ENCODE measurements at places on chromosomes 5 and 9.

DNA sequence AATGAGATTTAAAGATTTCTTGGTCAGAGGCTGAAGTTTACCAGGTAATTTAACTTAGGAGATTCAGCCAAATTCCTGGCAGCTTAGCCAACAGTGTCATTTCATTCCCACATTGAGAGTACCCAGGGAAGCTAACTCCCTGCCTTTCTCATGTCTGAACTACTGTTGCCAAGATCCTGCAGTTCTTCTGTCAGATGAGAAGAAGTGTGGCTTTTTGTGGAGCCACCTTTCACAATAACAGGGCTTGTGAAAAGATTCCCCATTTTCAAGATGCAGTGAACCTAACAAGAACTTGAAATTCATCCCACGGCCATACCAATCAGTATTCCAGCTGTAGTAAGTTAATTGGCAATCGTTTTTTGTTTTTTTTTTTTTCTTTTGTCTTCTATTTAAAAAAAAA is 176.4 kb downstream of the XRCC4 start:
- DNase-seq: peak; percentile 47

DNA sequence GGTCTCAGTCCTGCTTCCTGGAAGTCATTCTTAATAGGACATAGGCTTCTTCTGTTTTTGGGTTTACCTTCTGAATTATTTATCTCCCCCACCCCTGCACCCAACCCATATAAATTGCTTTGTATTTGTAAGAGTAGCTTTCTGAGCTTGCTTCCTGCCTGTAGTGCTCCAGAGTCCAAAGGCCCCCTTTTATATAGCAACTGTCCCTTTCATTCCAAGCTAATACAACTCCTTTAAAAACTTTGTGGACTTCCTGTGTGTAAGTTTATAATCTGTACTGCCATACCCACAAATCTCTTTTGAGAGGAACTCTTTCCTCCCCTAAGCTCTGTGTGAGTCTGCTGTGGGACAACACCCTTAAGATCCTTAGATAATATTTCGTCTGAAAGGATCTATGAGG is 7.8 kb downstream of the JAK2 start:
- DNase-seq: no peak

DNA sequence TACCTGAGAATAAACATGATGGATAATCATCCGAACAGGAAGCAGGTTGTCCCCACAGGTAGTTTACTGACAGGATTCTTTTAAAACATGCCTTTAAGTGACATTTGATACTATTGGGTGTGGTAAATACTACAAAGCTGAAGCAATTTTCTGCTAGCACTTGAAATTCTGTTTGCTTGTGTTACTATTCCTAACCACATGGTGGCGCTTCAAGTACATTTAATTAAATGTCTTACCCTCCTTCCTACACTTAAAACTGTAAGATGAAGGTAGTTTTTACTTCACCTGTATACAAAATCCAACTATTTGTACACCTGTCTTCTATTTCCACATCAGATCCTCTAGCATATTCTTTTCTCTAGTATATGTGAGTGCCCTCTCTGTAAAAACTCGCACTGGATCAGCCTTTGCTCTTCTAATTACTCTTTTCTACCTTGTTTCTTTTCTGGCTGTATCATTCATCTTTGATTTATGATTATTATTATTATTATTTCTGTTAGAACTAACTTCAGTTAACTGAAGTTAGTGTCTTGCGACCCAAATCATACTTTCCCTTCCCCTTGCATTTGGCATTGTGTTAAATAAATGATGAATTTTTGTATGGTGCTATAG is 18.4 kb downstream of the SLC25A46 start:
- DNase-seq: no peak

- DNase-seq: no peak
Measured at GRCh38 chr9:71638627-71639026, 129.7 kb downstream of the CEMIP2 start.

DNA sequence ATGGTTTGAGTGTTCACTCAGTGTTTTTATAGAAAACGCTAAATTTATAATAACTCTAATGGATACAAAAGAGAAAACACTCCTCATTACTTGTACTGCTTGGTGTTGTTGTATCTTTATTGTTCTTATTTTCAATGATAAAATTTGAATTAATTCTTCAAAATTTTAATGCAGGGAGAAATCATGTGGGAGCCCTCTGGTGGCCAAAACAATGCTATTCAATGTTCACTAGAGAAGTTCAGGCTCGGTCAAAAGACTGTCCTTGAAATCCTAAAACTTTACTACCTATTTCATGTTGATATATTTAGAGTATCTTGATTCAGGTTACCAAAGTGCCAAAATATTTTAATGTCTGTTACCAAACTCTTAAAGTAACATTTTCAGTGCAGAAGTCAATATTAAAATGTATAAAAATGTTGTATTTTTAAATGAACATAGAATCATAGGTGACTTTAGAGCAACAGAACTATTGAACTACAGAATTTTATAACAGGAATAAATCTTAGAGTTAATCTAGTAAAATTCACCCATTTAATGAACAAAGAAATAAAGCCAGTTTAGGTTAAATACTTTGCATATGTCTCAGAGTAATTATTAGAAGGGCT is 1259.8 kb downstream of the PTPRD start:
- peak; percentile 13 for DNase-seq

DNA sequence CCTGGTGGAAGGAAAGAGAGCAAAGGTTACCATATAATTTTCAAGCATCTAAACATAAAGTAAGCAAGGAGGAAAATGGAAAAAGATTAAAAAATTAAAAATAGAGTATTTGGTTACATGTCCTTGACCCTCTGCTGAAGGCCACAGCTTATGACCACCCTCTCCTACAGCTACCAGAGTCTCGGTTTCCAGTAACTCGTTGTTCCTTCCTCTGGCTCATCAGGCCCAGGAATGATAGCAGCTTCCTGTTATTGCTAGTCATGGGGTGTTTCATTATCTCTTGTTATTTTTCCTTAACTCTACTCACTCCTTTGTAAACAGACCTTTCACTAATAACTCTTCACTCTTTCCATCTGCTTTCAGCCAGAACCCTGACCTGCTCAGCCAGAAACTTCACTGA is 102.2 kb downstream of the YTHDC2 start:
- no peak for DNase-seq

GRCh38 chr5:180126716-180127681 is 55.4 kb upstream of the RNF130 start:
- no peak for DNase-seq

DNA sequence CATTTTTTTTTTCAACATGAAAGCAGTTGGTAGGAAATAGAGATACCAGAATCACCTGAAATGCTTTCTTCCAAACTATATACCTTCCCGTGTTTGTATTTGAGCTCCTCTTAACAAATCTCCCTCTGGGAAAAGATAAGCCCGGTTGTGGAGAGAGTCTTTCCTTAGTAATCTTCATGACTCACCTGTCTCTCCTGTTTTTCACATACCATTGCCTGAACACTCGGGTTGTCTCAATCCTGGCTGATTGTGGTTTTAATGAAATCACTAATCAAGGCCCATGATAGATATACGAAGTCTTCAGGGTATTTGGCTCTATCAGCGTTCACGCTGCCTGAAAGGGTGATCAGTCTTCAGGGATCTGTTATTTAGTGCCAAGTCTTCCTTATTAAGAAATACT is 136.7 kb downstream of the MAN2A1 start:
- no peak for DNase-seq

DNA sequence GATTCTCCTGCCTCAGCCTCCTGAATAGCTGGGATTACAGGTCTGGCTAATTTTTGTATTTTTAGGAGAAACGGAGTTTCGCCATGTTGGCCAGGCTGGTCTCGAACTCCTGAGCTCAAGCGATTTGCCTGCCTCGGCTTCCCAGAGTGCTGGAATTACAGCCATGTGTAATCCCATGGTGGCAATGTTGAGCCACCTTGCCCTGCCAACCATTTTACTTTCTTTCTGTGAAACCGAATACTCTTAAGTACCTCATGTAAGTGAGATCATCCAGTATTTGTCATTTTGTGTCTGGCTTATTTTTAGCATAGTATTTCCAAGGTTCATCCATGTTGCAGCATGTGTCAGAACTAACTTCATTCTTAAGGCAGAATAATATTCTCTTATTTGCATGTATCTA is 8.2 kb downstream of the PRRC2B start:
- no peak for DNase-seq

DNA sequence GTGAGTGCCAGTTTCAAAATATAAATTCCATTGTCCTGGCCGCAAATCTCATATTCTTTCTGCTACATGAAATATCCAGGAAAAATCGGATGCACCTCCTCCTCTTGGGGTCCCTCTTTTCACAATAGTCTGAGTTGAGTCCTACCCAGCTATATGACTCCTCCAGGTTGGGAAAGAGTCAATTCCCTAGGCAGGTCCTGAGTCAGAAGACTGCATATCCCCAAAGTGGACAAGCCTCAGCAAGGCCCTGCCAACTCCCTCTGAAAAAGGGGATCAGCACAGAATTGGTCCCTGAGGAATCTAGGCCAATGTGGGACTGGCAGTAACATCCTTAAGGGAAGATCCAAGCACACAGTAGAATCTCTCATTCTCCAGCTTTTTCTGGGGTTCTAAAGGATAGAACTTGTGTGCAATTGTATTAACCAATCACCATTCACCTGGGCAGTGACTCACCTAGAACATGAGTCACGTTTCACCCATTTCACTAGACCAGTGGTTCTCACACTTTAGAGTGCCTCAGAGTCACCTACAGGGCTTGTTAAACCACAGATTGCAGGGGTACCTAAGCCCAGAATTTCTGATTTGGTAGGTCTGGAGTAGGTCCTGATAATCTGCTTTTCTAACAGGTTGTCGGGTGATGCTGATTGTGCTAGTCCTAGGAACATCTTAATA is 44.7 kb upstream of the TMEM215 start:
- no peak for DNase-seq

- DNase-seq: no peak
Measured at GRCh38 chr5:169581580-169582227, 1.9 kb upstream of the SPDL1 start.

DNA sequence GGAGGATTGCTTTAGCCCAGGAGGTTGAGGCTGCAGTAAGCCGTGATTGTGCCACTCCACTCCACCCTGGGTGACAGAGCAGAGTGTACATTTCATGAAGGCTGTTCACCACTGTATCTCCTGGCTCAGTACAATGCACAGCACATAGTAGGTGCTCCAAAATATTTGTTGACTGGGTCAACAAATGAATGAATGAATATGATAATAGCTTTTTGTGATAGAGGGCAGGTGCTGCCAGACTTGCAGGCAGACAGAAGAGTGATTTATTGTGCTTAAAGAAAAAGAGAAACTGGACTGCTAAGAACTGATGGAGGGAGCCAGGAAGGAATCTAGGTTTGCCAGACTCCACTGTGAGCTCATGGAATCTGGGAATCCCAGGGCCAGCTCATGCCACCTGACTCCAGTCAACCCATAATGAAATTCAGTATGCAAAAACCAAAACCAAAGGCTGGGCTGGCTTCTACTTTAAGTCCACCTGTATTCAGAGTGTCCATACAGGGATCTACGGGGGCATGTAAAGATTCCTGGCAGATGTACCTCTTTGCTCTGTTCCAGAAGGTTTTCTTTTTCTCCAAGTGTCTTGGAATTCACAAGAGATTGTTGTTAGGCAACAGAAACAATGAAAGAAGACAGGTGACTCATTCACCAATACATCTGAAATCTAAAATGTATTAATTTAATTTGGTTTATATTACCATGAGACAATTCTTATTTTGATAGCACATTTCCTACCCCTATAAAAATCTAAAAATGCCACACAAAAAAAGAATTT is 15.5 kb upstream of the CTNNA1 start:
- DNase-seq: no peak

DNA sequence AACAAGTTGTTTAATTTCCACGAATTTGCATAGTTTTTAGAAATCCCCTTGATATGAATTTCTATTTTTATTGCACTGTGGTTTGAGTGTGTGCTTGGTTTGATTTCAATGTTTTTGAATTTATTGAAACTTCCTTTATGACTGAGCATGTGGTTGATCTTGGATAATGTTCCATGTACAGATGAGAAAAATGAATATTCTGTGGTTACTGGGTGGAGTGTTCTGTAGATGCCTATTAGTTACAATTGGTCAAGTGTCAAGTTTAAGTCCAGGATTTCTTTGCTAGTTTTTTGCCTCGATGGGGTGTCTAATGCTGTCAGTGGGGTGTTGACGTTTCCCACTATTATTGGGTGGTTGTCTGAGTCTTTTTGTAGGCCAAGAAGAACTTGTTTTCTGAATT is 319.5 kb upstream of the ACTBL2 start:
- DNase-seq: no peak

DNA sequence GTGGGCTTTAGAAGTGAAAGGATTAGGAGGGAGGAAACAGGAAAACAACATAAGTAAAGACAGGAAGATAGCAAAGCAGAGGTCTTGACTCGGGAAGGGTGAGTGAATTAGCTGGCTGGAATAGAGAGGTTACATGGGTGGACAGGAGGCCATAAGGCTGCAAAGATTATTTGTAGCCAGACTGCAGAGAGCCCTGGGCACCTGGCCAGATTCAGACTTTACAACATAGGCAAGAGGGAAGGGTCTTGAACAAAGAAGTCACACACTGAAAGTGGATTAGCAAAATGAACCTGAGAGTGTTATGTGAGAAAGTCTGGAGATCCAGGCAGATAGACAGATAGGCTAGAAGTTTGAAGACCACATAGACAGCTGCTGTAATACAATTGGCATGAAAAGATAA is 29.7 kb upstream of the CER1 start:
- DNase-seq: no peak

DNA sequence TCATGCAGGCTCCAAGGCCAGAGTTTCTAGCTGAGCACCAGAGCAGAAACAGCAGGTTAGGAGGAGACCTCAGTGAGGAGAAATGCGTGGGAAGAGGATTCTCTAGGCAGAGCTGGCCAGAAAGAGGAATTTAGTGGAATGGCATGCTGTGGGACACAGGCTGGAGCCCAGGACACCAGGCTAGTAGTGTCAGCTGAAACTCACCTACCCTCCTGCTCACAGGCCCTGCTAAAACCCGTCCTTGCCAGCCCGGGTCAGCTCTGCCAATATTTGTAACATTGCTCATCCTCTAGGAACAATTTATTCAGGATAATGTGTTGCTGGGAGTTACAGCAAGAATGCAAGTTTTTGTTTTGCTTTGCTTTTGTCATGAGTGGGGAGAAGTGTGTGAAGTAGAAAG is 40.2 kb upstream of the AGXT2 start:
- no peak for DNase-seq

GRCh38 chr9:133453651-133454050 is 6.1 kb upstream of the CACFD1 start:
- no peak for DNase-seq

GRCh38 chr5:32159328-32160072 is 14.6 kb downstream of the GOLPH3 start:
- no peak for DNase-seq

GRCh38 chr5:154485096-154485491 is 7.1 kb upstream of the HAND1 start:
- DNase-seq: no peak

All from hippocampal formation (tissue), 2 donors.